Osteocyte (in vitro differentiated cells): ENCODE measurements at places on chromosomes 16 and 17. TPM values are rescaled to one million over a fixed set of nuclear protein-coding genes. Genes with fewer than 3 reads are reported as not detected.

GRCh38 chr17:49157784-49158183 is 25.2 kb downstream of the B4GALNT2 start:
- no peak for DNase-seq

- no peak for DNase-seq
Measured at GRCh38 chr17:81131486-81132196, 33.7 kb upstream of the PVALEF start.

The CNTD1 gene
- 0.31 and 0.51 TPM in 2 replicates for total RNA-seq

GRCh38 chr16:22898131-22898530 is 84.2 kb downstream of the HS3ST2 start:
- DNase-seq = no peak

- peak; percentile 94 for DNase-seq
Measured at GRCh38 chr16:711548-712320, 3.2 kb upstream of the METRN start.

- no peak for DNase-seq
Measured at GRCh38 chr17:40278414-40278813, 9.3 kb upstream of the CDC6 start.

DNA sequence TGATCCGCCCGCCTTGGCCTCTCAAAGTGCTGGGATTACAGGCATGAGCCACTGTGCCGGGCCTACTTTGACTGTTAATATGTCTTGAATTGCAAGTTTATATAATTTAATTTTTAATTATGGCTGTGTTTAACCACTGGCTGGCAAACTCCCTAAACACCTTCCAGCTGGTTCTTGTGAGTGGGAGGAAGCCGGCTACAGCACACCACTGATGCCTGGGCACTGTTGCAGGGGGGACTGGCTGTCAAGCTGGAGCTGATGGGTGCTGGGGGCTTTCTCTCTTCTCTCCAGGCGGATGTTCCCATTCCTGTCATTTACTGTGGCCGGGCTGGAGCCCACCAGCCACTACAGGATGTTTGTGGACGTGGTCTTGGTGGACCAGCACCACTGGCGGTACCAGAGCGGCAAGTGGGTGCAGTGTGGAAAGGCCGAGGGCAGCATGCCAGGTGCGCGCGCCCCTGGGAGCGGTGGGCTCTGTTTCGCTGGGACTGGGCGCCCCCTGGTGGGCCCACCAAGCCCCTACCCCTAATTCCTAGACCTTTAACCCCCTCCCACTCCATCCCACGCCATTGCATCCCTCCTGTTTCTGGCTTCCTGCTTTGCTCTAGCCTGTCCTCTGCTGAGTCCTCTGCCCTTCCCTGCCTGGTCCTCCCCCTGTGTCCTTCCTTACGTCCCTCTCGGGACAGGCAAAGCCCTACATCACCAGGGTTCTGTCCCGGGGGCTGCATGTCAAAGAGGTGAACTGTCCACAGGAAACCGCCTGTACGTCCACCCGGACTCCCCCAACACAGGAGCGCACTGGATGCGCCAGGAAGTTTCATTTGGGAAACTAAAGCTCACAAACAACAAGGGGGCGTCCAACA is 9.5 kb downstream of the TBX21 start:
- DNase-seq = peak; percentile 84

DNA sequence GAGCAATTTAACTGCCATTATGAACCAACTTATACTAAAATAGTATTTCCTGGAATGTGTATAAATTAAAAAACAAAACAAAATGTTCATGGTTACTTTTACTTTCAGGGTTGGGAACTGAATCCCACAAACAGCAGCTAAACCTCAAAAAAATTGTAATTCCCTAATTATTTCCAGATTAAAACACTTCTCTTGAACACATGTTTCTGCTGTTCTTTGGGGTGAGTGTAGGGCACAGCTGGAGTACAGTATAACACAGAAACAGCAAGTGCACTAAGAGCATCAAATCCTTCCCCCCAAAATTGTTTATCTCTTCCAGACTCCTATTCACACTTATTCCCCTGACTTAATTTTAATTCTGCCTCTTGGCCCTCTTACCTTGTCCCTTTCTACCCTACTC is 56.4 kb downstream of the KANSL1 start:
- DNase-seq = no peak

DNA sequence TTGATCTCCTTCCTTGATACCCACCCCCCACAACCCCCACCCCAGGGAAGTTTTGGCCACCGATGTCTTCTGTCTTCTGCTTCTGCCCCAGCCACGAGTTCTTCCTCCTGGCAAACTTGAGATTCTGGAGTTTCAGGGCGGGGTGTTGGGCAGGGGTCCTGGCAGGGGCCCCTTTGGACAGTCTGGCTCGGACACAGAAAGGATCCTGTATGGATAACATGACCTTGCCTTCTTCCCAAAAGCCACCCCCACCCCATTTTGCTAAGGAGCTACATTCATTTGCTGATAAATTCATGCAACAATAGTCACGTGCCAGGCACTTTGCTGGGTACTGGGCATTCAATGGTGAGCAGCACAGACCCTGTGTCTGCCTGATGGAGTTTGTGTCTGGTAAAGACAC is 5.9 kb upstream of the COL1A1 start:
- DNase-seq = no peak

The SOX9 gene
- total RNA-seq = 1.8 and 1.9 TPM in 2 replicates

DNA sequence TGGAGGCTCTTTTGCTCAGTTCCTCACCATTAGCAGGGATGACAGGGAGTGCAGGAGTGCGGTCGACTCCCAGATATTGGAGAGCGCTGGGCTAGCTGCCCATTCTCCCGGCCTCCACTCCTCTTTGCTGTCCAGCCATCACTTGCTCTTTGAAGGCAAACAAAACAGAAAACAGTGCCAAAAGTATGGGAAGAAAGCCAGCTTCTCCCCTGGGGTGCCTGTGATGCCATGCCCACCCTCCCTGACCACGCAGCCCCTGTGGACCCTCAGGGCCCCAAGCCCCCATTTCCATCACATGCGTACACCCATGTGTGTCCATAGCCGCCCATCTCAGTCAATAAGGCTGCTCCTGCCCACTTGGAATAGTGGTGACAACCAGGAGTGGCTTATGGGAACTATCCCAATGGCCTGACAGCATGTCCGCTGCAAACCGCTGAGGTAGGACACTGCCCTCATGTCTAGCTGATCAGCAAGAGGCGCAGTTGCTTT is 30.0 kb downstream of the MAPT start:
- DNase-seq = no peak

The ZNF423 gene
- 25.1 and 26.5 TPM in 2 replicates for total RNA-seq

- no peak for DNase-seq
Measured at GRCh38 chr16:67718668-67719047, 458 bp downstream of the GFOD2 start.

- DNase-seq = no peak
Measured at GRCh38 chr17:8693328-8693727, 51.3 kb downstream of the CCDC42 start.

- no peak for DNase-seq
Measured at GRCh38 chr17:17364338-17364667, 61.1 kb downstream of the NT5M start.

DNA sequence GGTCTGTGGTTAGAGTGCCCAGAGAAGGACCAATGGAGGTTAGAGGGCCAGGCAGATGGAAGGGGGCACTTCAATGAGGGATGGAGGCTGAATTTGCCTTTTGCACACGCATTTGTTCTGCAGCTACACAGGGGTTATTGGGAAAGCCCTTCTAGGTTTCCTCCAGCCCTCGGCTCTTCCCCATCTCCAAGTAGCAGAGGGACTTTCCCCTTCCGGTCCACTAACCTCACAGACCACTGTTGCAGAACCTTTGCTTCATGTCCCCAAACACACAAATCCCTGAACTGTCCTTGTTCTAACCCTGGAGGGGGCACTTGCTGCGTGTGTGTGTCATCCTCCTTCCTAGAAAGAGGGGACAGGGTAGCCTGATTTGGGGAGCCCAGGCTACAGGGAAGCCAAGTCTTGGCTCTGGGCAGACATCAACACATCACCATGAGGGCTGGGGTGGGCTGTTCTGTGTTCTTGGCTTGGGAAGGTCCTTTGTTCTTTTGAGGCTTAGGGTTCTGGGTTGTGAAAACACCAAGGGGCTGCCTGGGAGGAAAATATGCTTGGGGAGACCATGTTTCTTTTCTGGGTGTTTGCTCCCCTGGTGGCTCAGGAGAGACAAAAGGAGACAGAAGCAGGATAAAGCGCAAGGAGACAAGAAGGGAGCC is 7.3 kb upstream of the NR1D1 start:
- DNase-seq = no peak

GRCh38 chr16:76409706-76410105 is 132.5 kb downstream of the CNTNAP4 start:
- no peak for DNase-seq

The CD7 gene
- 1.0 TPM in 2 replicates for total RNA-seq

DNA sequence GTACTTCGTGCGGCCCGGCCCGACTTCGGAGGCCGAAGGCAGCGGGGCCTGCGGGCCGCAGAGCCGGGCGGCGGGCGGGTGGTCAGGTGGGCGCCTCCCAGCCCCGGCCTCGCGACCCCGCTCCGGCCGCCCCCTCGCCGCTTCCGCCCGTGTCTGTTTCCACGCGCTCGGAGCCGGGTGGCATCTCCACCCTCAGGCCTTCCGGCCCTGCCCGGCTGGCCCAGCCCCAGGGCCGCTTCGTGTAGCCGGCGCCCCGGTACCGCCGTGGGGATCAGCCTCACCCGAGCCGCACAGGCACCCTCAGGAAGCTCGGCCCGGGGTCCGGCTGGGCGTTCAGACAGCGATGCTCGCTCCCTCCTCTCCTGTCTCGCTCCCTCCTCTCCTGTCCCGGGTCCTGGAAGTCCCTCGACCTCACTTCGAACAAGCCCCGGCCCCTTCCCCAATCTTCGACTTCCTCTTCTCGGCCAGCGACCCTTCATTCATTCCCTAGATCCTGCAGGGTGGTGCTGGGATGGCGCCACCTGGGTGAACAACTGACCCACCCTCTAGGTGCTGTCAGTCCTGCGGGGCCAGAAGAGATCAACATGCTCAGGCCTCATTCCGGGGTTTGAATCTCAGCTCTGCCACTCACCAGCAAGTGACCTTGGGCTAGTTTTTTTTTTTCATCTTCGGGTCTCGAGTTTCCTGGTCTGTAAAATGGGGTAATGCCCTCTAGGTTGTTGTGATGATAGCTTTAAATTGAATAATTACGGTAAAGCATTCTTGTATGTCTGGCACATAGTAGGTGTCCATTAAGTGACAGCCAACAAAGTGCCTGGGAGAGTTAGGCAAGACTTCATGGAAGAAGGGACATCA is 610 bp downstream of the VPS4A start:
- no peak for DNase-seq

GRCh38 chr17:28370035-28370743 is at the start of gene VTN:
TSS of gene VTN (minus strand) at chr17:28370307. CDS start at chr17:28370203, 104 bp downstream.
- no peak for DNase-seq

GRCh38 chr17:49093131-49093530 is 39.4 kb upstream of the B4GALNT2 start:
- no peak for DNase-seq

- no peak for DNase-seq
Measured at GRCh38 chr17:2191785-2192184, 111.8 kb downstream of the SMG6 start.

- DNase-seq = no peak
Measured at GRCh38 chr17:41492351-41492750, 2.6 kb upstream of the KRT36 start.

- no peak for DNase-seq
Measured at GRCh38 chr17:46027048-46027975, 28.3 kb downstream of the STH start.
